ENCODE measurements at places on chromosomes 3 and 15.

DNA sequence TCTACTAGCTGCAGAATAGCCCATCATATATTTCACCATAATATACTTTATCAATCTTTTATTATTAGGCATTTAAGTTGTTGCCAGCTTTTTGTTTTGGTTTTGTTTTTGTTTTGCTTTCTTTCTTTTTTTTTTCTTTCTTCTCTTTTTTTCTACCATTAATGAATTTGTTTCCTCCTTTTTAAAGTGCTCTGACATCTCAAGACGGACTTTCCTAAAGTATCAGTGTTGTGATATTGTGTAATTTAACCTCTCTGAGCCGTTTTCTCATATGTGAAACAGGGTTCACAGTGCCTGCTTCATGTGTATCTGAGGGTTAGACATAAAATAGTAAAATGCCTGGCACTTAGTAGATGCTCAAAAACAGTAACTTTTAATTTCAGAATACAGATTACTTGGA, 109.5 kb upstream of the IL12A start:
- no peak for DNase-seq

DNA sequence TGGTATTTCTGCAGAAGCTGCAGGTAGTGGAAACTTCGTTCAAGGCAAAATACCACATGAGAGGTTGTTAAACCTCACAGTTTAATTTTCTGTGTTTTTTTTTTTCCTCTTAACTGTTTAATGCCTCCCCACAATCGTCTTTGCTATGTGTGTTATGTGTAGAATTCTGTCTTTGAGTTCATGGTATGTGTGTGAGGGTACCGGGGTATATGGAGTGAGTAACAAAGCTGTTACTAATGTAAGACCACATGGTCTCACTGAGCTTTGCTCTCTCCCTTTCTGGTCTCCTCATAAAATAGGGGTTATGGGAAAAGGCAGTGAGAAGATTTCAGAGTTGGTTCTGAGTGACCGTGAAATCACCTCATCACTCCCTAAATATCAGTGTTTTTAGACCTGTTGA, 143.6 kb downstream of the USP13 start:
- no peak for DNase-seq

- DNase-seq: no peak
These were observed 112.9 kb downstream of the ADCY5 start for GRCh38 chr3:123336001-123336400.

DNA sequence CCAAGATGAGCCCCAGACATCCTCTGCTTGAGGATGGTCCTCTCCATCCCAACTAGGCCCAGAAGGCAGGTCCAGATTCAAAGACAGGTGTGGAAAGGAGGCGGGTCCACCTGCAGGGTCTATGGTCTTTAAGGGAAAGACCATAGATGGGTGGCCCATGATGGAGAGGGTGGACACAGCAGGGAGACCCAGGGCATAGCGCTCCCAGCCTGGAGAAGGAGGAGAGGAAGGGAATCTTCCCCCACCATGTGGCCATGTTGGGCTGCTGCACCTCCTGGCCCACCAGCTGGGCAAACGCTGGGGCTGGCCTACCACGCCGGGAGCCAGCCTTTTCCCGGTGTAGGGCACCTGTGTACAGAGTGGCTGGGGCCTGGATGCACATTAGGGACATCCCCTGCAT, 265.2 kb upstream of the TLE3 start:
- DNase-seq: no peak

- DNase-seq: no peak
These were observed 75.6 kb upstream of the TNIK start for GRCh38 chr3:171535799-171536198.

GRCh38 chr3:176275538-176275937, 921.7 kb downstream of the TBL1XR1 start:
- no peak for DNase-seq

GRCh38 chr15:63945838-63946298, 100.4 kb downstream of the DAPK2 start:
- no peak for DNase-seq

DNA sequence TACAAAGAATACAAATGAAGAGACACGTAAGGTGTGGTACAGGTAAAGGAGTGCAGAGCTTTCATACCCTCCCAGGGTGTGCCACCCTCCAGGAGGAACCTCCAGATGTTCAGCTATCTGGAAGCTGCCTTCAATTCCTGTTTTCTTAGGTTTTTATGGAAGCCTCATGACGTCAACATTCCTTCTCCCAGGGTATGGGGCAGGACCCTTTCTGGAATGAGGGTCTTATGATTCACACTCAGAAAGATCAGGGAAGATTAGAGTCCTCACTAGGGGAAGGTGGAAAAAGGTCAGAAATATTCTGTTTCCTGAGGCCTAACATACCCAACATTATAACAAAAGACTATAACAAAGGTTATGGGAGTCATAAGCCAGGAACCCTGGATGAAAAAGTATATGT, 99.8 kb upstream of the PLCL2 start:
- no peak for DNase-seq

- no peak for DNase-seq
These were observed 315.2 kb downstream of the CLSTN2 start for GRCh38 chr3:140250010-140250855.

- DNase-seq: no peak
These were observed 131.5 kb downstream of the TRIM42 start for GRCh38 chr3:140809316-140809715.

GRCh38 chr3:98978068-98978811, 76.7 kb upstream of the DCBLD2 start:
- no peak for DNase-seq

GRCh38 chr3:29137601-29138000, 143.3 kb upstream of the RBMS3 start:
- DNase-seq: no peak

DNA sequence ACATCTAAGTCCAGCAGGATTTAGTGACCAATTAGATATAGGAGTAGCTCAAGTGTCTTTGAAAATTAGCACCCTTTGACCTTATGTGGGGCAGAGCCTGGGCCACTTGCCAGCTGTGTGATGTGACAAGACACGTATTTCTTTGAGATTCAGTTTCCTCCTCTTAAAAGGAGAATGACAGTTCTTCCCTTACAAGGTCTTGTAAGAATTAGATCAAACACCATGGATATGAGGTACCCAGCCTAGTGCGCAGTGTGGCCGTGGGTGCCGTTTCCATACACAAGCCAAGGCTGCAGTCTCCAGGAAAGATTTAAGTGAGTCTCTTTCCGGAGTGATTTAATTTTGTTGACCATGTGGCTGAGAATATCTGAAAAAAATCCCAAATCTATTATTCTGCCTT, 46.3 kb downstream of the ARHGAP31 start:
- DNase-seq: no peak

DNA sequence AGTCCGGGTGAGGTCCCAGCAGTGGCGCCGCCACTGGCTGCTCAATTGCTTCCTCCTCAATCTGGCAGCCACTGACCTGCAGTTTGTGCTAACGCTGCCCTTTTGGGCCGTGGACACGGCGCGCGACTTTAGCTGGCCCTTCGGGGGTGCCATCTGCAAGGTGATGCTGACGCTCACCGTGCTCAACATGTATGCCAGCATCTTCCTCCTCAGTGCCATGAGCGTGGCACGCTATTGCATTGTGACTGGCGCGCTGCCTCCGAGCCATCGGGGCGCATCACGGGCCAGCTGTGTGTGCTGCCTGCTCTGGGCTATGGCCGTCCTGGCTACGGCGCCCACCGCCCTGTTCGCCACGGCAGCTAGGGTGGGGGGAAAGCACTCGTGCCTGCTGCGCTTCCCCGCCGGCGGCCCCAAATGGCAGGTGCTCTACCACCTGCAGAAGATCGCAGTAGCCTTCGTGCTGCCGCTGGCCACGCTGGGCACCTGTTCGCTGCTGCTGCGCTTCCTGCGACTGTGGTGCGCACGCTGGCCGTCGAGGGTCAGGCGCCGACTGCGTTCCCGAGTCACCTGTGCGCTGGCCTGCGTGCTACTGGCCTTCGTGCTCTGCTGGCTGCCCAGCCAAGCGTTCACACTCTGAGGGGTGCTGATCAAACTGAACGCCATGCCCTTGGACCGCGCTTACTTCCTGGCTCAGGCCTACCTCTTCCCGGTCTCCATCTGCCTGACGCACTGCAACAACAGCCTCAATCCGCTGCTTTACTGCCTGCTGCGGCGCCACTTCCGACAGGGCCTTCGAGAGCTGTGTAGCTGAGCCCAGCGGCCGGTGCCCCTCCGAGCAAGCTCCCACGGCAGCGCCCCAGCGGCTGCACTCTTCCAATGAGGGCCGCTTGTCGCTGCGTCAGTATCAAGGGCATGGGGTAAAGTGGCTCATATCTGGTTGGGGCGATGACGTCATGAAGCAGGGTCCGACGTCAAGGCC, 20.3 kb upstream of the ADAMTS7 start:
- DNase-seq: no peak

- DNase-seq: no peak
These were observed 29.6 kb downstream of the LRRC3B start for GRCh38 chr3:26652164-26652563.

DNA sequence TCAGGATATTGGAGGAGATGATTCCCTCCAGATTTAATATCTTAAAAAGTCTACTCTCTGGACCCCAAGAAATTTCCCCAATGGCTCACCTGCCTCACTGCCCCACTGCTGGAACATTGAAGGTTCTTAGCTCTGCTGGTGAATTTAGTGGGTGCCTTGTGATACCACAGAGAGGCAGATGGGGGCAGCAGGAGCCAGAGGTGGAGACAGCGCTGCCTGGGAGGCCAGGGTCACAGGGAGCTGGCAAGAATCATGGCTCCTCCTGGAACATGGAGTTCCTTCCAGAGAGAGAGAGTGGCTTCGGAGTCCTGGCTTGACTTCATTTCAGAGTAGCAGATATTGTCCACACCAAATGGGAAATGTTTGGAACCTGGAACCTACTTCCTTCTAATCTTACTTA, 263.5 kb upstream of the CFAP20DC start:
- DNase-seq: peak; percentile 26

- DNase-seq: no peak
These were observed 90.4 kb downstream of the CMSS1 start for GRCh38 chr3:99907959-99908544.

DNA sequence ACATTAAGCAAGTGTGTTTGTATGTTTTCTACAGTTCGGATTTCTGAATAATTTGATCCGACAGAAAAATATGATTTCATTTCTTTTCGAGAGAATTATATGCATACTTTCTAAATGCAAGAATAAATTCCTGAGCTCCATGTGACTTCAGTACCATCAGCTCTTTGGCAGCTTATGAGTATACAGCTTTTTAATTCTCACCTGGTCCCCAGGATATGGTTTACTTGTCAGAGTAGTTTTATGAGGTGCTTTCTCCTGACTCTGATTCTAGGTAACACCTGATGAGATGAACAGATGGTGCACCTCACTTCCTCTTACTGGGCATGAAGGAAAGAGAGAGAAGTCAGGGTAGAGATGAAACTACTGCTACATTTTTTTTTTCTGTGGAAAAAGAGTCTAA, 3.1 kb downstream of the HGD start:
- DNase-seq: no peak

- DNase-seq: no peak
These were observed 39.1 kb downstream of the MYO9A start for GRCh38 chr15:72078887-72079286.

All from tibial nerve (tissue), 4 donors.